MV-4-11 (cell line): ENCODE measurements at places on chromosomes 16 and 17.

DNA sequence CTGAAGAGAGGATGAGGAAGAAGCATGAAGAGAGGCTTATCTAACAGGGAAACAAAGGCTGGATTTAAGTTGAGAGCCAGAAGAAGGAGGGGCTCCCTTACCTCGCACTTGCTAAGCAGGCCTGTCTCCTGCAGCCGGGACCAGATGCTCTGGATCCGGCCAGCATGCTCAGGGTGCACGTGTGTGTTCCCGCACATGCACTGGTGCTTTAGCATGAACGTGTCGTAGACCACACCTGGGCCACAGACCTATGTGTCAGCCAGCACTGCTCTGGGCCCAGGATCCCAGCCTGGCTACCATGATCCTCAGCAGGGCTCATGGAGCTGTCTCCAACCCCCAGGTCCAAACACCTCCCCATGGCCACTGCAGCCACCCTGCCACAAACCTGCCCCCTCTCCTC is 14.4 kb downstream of the G6PC3 start:
- no peak for DNase-seq

DNA sequence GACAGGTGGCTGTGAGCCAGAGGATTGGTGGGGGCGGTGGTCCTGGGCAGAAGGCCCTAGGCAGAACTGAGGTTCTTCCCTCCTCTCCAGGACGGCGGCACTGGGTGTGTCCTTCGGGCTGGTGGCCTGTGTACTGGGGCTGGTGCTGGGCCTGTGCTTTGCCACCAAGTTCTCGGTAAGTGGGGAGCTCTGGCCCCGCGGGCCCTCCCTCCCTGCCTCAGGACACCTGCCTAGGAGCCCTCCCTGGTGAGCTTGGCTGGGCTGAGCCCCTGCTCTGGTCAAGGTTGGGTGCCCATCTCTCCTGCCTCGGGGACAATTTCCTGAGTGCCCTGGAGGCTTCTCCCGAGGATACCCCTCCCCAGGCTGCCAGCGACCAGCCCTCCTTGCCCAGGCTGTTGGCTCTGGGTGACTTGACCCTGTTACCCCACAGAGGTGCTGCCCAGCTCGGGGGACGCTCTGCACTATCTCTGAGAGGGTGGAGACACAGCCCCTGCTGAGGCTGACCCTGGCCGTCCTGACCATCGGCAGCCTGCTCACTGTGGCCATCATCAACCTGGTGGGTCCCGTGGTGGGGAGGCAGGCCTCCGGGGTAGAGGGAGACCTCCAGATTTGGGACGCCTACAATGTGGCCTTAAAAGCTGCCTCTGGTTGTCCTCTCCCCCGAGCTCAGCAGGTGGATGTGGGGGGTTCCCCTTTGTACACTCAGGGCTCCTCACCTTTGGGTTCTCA is 42.0 kb downstream of the ADCY7 start:
- DNase-seq: no peak

DNA sequence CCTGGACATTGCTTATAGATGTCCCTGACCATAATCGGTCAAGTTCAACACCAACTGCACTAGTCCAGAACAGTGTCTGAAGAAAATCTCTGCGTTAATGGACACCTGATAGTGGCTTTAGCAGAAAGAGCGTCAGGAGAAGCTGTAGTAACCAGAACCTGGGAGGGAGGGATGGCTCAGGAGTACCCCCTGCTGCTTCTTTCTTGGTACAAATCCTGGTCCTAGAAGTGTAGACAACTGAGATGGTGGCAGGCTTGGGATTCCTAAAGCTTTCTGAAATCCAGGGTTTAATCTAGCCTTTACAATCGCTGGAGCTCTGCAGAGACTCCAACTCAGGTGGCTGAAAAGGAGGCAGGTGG is 5.4 kb downstream of the MAP3K14 start:
- DNase-seq: no peak

DNA sequence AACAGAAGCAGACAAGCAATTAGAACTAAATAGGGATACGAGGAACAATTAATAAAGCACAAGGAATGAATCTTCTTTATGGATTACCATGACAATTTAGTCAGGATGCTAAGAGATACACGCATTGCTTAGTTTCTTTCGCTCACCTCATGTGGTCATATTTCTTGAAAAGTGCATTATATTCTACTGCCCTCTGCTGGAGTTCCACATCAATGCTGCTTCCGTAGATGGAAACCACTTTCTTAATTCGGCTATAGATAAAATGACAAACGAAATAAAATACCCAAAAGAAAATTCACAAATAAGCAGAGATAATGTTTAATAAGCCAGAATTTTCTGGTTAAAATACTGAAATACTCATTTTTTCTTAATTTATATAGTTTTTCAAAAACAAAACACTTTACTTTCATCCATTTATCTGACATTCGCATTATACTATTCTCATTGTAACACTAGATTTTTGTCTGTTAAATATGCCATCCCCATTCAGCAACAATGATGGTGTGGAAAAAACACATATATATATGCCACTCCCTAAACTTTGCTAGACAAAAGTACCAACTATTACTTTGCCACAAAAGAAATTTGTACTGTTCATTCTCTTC is 22.0 kb upstream of the PHLPP2 start:
- peak; percentile 20 for DNase-seq

DNA sequence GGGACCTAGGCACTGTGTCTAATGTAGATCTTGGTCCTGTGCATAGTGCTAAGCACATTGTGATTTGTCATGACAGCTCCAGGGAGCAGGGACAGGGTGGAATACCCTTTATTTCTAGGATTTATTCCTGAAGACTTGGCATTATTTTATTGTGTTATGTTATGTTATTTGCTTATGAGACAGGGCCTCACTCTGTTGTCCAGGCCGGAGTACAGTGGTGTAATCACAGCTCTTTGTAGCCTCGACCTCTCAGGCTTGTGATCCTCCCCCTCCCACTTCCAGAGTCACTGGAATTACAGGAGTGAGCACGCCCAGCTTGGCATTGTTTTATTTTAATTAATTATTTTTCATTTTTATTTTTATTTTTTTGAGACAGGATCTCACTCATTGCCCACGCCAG is 40.5 kb upstream of the USP7 start:
- no peak for DNase-seq

GRCh38 chr16:85445064-85445778 is 167.9 kb upstream of the GSE1 start:
- DNase-seq: no peak

- DNase-seq: no peak
These were observed 58.1 kb upstream of the CRISPLD2 start for GRCh38 chr16:84761448-84762368.

DNA sequence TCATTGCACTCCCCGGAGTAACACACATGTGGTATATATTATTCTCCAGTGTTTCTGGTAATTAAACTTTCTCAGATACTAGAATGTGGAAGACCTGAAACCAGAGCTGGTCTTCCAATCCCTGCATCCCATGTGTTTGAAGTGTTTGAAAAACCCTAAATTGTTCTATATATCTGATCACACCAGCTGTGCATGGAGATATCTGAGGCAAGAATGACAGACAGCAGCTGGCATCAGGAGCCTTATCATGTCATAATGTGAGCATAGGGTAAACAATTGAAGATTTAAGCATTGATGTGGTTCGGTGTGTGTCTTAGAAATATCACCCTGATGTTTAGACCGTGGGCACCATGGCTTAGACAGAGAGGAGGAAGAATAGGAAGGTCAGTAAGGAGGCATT is 251.0 kb downstream of the CDH11 start:
- DNase-seq: no peak

GRCh38 chr16:72172105-72173034 is at the start of gene PMFBP1:
Gene PMFBP1 (minus strand): TSS chr16:72172155. CDS start chr16:72171208, 947 bp downstream.
- DNase-seq: peak; percentile 100

DNA sequence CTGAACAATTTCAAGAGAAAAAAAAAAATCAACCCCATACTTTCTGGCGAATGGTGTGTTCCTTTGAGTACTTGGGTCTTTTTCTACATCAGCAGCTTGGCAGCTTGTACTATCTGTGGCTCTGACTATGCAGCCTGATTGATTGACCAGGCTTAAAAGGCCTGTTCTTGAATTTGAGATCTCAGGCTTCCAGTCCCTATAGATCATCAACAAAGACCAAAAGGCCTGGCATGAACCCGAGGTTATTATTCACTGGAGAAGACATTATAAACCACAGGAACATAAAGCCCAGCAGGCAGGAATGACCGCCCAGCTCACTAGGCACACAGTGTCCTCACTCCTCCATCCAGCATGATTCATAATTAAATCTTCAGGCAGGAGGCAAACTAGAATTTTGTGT is 32.1 kb upstream of the CDH3 start:
- no peak for DNase-seq

GRCh38 chr16:78645657-78646056 is 546.2 kb downstream of the WWOX start:
- DNase-seq: no peak

DNA sequence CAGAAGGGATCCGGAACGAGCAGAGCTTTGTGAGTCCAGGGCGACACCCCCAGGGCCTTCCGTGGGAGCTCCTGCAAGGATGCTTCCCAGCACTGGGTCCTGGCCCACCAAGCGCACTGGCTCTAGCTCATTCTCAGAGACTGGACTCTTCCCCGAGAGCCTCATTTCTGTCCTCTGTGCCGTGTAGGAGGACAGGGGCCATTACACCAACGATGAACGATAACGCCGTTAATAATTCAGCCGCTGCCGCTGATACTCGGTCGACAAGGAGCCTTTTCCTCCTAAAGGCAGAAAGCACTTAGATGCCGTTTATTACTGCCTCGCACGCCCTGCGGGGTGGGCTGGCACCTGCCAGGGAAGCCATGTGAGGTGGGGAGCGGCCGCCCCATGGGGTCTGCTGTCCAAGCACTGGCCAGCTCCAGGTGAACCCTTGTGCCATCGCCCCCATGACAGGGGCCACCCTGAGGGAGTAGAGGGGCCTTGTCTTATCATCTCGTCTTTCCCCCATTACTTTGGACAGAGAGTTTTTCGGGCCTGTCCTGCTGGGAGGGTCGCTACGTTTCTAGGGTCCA is 33.5 kb downstream of the TBC1D16 start:
- DNase-seq: no peak

DNA sequence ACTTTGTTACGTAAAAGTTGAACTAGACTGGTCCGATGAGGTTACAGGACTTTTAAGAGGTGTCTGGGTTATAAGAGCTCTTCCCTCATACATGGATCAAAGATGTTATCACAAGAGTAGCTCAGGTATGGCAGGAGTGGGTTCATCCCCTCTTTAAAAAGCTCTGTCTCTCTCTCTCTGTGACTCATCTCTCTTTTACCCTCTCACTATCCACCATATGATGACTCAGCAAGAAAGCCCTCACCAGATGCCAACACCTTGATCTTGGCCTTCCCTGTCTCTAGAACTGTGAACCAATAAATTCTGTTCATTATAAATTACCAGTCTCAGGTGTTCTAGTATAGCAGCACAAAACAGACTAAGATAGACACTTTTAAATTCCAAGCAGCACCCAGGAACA is 1.9 kb upstream of the CLEC19A start:
- no peak for DNase-seq

- DNase-seq: peak; percentile 70
These were observed 446.1 kb downstream of the HS3ST3B1 start for GRCh38 chr17:14746822-14747602.

GRCh38 chr16:19167710-19168370 is at the start of gene SYT17:
Gene SYT17 (plus strand): TSS chr16:19168240. CDS start chr16:19168647, 407 bp downstream.
- DNase-seq: peak; percentile 47

GRCh38 chr16:21161211-21161610 is 2.7 kb downstream of the LDAF1 start:
- DNase-seq: no peak

- peak; percentile 100 for DNase-seq
These were observed at the start of gene CCL3 for GRCh38 chr17:36089888-36090836. Gene CCL3 (minus strand): TSS chr17:36090143. CDS start chr17:36090058, 85 bp downstream.

DNA sequence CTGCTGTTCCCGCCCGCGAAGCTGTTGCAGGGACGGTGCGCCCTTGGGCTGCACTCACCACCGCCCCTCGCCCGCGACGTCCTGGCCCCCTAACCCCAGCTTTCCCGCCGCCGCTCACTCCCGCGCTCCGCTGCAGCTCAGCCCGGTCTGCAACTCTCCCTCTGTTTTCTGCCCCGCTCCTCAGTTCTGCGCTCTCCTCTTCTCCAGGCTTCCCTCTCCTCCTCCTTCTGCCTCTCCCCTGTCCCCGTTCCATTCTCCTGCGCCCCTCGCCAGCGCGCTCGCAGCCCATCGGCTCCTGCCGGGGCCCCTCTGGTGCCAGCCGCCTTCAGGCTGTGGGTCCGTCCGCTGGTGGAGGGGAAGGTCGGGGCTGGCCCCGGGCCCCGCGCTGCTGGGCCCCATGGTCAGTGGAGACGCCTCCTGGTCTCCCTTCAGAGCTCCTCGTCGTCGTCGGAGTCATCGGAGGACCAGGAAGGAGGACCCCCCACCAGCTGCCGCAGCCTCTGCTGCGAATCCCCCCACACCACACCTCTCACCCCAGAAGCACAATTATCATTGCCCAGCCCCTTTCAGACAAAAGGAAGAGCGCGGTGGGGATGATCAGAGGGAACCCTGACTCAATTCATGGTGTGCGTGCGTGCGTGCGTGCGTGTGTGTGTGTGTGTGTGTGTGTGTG is 223.2 kb upstream of the FOXF1 start:
- DNase-seq: no peak

GRCh38 chr16:23869052-23869451 is 33.3 kb downstream of the PRKCB start:
- DNase-seq: peak; percentile 76

DNA sequence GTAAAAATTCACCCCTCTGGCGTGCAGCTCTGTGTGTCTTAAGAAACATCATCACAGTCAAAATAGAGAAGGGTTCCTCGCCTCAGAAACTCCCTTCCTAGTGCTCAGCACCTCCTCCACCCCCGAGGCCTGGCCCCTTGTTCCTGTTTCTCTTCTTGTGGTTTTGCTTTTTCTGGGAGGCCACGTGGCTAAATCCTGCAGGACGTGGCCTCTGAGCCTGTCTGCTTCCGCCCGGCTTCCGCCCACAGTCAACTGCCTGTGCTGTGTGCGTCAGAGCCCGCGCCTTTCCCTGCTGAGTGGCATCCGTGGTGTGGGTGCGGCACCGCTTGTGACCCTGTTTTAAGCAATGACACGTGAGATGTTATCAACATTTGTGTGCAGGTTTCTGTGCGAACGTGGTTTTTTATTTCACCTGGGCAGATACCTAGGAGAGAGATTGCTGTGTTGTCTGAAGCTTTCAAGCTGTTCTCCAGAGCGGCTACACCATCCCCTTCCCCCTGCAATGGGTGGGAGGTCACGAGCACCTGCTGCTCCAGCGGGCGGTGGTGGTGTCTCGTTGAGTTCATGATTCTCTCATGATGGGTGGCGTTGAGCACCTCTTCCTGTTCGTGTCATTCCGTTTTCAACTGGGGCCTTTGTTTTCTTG is 21.7 kb downstream of the ACSF3 start:
- peak; percentile 98 for DNase-seq

- peak; percentile 42 for DNase-seq
These were observed 50.0 kb upstream of the STH start for GRCh38 chr17:45948881-45949624.
